CD14-positive monocyte (primary cell): ENCODE measurements at places on chromosomes 1 and 21.
A peak's percentile ranks its signal among the peaks of the same experiment; 100 is the strongest.

DNA sequence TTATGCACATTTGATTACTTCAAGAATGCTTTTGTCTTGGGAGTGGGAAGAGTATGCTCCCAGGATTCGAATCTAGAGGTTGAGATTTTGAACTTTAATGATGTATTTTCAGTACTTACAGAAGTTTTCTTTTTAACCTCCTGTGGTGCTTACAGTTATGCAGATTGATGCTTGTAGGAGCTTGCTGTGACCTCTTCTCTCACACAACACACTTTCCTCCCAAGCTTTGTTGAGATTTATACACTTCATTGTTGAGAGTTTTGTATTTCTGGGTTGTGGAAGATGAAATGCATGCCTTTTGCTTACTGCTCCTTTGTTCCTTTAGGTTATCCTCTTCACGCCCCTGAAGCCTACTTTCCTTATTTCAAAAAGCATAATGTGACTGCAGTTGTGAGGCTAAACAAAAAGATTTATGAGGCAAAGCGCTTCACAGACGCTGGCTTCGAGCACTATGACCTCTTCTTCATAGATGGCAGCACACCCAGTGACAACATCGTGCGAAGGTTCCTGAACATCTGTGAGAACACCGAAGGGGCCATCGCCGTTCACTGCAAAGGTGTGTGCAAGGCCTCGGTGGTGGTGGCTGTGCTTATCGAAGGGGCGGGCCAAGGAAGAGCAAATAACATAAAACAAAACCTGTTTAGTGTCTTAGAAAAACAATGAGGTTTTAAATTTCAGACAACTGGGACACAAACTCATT, 75.5 kb upstream of the GPR88 start:
- DNase-seq = no peak

GRCh38 chr1:7953850-7954609, 7.5 kb upstream of the PARK7 start:
- DNase-seq = peak; percentile 93

- DNase-seq = no peak
Measured at GRCh38 chr1:46136711-46137110, 4.3 kb upstream of the PIK3R3 start.

DNA sequence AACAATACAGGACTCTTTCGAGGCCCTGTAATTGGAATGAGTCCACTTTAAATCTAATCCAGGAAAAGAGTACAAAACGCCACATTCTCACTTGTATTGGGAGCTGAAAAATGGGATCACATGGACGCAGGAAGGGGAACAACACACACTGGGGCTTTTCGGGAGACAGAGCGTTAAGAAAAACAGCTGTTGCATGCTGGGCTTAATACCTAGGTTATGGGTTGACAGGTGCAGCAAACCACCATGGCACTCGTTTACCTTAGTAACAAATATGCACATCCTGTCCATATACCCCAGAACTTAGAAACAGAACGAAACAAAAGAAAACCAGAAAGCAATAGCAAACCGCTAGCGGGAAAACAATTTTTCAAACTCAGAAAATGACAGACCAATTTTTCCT, 1532.7 kb upstream of the TPTE start:
- no peak for DNase-seq

DNA sequence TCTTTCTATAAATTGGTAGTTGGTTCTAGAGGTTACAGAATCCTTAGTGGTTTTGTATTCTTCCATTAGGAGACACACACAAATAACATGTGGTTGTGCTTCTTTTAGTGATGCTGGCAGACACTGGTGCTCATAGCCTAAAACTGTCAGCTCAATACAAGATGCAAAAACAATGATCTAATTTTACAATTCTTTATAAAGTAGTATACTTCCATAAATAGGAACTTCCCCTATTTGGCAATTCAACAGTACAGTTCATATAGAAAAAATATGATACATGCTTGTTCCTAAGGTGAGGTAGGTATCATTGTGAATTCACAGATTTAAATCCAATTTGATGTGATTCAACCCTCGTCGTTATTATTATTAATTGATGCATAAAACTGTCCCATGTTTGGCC, 20.8 kb upstream of the CCDC17 start:
- no peak for DNase-seq

- no peak for DNase-seq
Measured at GRCh38 chr1:234515411-234515810, 36.4 kb upstream of the TARBP1 start.

GRCh38 chr1:240258910-240259309, 167.2 kb downstream of the FMN2 start:
- no peak for DNase-seq

GRCh38 chr1:14294860-14295536, 303.5 kb upstream of the KAZN start:
- no peak for DNase-seq

DNA sequence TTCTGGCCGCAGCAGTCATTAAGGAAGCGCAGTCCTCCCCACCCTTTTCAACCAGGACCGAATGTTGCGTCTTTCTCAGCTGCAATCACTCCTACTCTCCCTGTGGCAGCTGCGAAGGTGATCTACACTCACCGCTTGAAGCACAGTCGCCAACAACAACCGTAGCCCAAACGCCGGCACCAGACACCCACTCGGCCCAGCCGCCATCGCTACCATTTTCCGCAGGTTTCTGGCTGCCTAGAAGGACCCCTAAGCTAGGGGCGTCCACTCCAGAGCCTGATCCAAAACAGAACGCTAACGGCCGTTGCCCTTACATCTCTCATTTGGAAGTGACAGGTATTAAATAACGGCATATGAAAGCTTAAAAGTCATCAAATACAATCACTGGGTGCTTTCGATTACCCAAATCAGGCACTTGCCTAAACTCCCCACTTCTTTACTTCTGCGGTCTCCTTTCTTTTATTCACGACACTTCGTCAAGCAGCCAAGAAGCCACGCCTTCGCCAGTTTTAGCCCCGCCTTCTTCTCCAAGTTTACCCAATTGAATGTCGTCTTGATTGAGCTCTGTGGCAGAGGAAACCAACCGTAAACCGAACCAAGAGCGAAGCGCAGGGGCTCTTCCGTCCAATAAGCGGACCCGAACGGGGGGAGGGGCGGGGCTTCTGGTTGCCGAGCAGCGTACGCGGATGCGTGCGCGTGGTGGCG, at the start of gene SELENOF:
Gene SELENOF (minus strand): TSS at position 231 of the 705 bp plus-strand sequence. CDS start 15 bp downstream, at position 216.
- DNase-seq = peak; percentile 100

DNA sequence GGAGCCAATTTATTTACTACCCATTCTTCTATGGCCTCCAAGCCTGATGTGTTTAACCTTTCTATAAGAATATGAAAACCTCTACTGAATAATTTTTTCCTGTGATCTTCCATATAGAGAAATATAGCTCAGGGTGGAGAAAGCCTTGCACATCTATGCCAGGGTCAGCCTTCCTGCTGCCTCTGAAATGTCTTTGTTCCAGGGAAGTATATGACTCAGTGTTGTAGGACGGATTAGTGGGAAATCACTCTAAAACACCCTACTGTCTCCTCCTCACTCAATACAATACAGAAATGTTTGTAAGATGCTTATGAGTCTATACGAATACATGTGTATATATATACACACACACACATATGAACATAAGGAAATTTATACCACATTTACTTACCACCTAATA, 1044.9 kb downstream of the BRINP3 start:
- no peak for DNase-seq

DNA sequence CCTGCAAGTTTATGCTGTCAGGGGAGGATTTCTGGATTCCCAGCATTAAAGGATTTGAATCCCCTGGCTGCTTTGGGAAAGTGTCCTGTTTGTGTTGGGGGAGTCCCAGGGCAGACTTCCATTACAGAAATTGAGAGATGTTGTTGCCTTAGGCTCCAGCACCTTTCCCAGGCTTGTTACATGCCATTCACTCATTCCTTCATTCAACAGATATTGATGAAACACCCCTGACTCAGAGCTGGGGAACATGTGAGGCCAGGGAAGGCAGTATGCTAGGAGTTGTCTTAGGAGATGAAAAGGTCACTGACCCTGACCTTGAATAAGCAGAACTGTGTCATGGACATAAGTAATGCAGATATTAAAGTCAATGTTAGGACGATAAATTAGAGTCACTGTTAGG, 161.7 kb downstream of the NTMT2 start:
- no peak for DNase-seq

DNA sequence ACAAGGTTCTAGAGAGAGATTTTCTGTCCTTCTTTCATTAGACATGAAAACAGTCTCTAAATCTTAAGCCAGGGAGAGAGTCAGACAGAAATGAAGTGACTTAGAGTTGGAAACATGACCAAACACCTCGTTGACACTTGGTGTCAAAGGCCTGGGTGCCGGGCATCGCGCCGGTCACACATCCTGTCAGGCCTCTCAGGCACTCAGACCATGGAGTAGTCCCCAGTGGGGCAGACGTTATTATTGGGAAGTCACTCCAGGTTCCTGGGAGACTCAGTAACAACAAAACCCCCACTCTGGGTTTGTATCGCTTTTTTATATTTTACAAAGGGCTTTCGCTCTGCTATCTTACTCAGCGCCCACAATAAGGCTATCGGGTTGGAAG, 25.8 kb downstream of the KCNN3 start:
- no peak for DNase-seq
